Right hindlimb (tissue), 1 donor: ENCODE measurements at places on chromosomes 6 and 20.
A peak's percentile ranks its signal among the peaks of the same experiment; 100 is the strongest.

DNA sequence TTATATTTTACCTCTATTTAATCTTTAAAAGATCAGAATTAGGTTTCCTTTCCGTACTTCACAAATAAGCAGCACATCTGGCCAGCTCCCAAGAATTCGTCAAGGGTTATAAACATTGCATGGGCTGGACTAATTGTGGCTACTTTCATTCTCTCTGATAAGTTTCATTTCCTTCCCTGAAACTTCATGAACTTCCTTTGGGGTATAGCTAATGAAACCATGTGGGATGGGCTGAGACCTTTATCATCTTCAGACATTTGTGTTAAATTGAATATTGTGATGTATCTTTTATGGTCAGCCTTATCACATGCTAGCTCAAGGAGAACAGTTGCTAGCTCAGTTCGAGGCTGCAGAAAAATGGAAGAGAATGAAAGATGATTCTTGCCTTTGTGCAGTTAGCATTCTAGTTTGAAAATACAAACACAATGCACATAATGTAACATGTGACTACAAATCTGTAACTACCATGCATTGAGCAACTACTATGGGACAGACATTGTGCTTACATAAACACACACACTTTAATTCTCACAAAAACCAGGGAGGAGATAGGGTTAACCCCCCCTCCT lies 1.7 kb upstream of the GMPR start:
- peak; percentile 52 for DNase-seq

DNA sequence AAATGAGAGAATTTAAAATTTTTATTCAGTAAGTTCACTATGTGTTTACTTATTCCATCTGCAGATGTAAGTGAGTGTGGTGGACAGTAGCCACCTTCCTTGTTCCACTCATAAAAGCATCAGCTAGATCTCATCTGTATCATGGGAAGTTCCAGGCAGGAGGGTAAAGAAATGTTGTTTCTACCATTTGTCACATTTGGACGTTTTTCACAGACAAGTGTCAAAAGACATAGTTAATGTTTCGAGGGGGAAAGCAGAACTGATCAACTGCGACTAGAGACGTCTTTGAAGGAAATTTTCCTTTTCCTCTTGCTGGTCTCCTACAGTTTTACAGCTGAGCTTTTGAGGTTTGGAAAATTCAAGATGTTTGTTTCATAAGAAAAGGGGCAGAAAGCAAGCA lies 55.9 kb upstream of the ISM1 start:
- DNase-seq, result no peak

DNA sequence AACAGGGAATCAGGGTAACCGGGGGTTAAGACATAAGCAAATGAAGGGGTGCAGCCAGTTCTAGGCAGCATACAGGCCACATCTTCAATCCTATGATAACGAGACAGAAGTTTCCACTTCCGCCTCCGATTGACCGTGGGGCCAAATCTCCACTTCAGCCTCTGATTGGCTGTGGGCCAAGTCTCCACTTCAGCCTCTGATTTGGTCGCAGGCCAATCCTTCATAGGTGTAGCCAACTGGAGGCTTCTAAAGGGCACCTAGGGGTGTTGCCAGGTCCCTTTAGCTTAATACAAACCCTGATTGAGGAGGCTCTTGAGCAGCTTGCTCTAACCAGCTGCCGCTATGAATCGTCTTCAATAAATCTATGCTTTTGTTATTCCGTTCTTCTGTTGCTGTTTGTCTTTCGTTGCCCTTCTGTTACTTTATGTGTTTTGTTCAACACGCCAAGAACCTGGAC lies 2.1 kb upstream of the ERGIC3 start:
- DNase-seq, result no peak

DNA sequence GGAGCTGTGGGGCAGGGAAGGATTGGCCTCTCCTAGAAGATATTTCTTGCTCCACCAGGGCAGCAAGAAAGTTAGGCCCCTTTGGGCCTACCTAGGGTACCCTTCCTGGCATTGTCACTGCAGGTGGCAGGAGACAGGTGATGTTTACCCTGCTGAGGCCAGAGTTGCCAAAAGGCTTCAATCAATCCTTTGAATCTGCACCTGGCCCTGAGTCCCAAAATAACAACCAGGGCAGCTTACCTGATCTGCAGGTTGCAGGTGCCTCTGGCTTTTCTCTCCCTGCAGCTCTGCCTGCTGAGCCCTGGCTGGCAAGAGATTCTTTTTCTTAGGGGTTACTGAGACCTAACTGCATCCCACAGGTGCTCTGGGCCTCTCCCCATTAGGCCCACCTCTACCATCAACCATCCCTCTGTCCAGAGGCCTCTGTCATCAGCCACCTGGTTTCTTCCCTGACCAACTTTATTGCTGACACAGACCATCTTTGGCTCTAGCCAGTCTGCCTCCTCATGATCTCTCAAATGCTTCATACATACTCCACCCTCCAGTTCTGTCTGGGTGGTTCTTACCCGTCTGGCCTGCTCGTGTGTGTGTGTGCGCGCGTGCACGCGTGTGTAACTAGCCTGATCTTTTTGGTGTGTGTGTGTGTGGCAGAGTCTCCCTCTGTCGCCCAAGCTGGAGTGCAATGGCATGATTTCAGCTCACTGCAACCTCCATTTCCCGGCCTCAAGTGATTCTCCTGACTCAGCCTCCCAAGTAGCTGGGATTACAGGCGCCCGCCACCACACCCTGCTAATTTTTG lies 13.7 kb downstream of the BCL2L1 start:
- DNase-seq, result no peak

DNA sequence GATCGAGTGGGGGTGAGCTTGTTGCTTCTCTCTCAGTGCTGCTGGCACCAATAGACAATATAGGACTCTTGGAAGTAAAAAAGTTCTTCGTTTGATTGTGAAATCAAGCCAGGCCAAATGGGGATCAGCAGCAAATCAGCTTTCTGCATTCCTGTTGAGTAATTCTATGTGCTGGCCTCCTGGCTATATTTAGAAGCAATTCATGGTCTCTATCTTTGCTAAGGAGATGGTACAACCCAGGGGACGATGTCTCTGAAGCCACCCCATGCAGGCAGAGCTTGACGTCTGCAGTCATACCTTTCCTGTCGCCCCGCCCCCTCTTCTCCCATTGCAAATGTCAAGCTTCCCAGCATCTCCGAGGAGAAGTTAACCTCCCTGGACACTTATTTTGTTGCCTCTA lies 199.1 kb downstream of the SCP2D1 start:
- DNase-seq, result no peak

- peak; percentile 78 for DNase-seq
Measured at GRCh38 chr6:84027340-84028181, 6.0 kb upstream of the MRAP2 start.

GRCh38 chr6:31567531-31568370 lies 4.3 kb upstream of the LTA start:
- DNase-seq, result no peak

GRCh38 chr20:22055981-22056380 lies 350.5 kb downstream of the PAX1 start:
- DNase-seq, result no peak

- DNase-seq, result no peak
Measured at GRCh38 chr20:48563191-48563870, 264.5 kb downstream of the PREX1 start.

GRCh38 chr6:161117308-161117707 lies 125.7 kb downstream of the MAP3K4 start:
- no peak for DNase-seq
